Dermis microvascular lymphatic vessel endothelial cell (primary cell): ENCODE measurements at places on chromosomes 11 and 22. TPM values are rescaled to one million over a fixed set of nuclear protein-coding genes. Genes with fewer than 3 reads are reported as not detected.

ROBO3 gene
- total RNA-seq = 13.0 and 21.1 TPM in 2 replicates

POU2AF1 gene
- total RNA-seq = not detected in 2 replicates

PPARA gene
- 6.8 and 7.1 TPM in 2 replicates for total RNA-seq

TRPC6 gene
- 13.1 and 27.6 TPM in 2 replicates for total RNA-seq

OR2AT4 gene
- not detected in 2 replicates for total RNA-seq

SLC1A2 gene
- total RNA-seq = not detected in 2 replicates

NTM gene
- total RNA-seq = under 0.01 TPM in 1 of 2 replicates, not detected in the other

RIN1 gene
- total RNA-seq = 4.7 and 5.9 TPM in 2 replicates

FXYD6 gene
- total RNA-seq = 0.51 and 7.3 TPM in 2 replicates

APOL3 gene
- total RNA-seq = 118 and 218 TPM in 2 replicates

MRGPRF gene
- 0.13 TPM in 2 replicates for total RNA-seq

NAT10 gene
- total RNA-seq = 13.4 and 13.7 TPM in 2 replicates

RAG1 gene
- 1.0 and 1.1 TPM in 2 replicates for total RNA-seq

MMP11 gene
- 5.3 and 6.8 TPM in 2 replicates for total RNA-seq

ACRV1 gene
- 0.13 TPM in 1 of 2 replicates, not detected in the other for total RNA-seq

MICAL2 gene
- total RNA-seq = 79.6 and 210 TPM in 2 replicates

DUSP18 gene
- total RNA-seq = 10.1 and 13.3 TPM in 2 replicates

HEPN1 gene
- under 0.01 TPM in 1 of 2 replicates, not detected in the other for total RNA-seq
